ENCODE measurements at places on chromosomes 7 and 10.

GRCh38 chr7:55073051-55073511 lies 54.3 kb downstream of the EGFR start:
- peak; percentile 65 for DNase-seq

GRCh38 chr10:103800789-103801540 lies 54.4 kb downstream of the SH3PXD2A start:
- DNase-seq: peak; percentile 91

DNA sequence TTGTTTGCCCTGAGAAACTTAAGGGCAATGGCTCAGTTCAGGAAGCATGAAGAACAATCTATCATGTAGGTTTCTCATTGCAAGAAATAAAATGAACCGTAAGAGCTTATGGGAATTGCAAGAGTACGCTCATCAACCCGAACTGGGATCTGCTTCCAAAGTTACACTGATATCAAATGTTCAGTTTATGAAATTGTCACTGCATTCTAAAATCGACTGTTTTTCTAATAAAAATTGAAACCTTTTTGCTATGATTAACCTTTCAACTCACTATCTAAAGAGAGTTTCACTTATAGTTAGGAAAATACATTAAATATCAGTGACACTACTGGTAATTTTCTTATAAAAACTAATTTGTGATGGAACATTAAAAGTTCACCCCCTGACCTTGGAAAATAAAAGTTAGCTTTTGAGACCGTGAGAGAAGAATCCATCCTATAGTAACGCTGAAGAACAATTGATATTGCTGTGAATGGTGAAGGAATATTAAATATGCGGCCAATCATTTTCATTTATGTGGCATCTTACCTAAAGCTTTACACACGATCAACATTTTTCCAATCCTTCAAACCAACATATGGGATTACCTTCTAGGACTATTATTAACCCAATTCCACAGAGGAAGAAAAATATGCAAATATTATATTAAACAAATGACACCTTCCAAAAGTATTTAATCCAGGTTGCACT lies 2.2 kb downstream of the MEOX2 start:
- no peak for DNase-seq

GRCh38 chr10:97329766-97330165 lies 4.8 kb downstream of the FRAT2 start:
- no peak for DNase-seq

- no peak for DNase-seq
Observed at GRCh38 chr7:48113275-48113674, 24.2 kb downstream of the UPP1 start.

DNA sequence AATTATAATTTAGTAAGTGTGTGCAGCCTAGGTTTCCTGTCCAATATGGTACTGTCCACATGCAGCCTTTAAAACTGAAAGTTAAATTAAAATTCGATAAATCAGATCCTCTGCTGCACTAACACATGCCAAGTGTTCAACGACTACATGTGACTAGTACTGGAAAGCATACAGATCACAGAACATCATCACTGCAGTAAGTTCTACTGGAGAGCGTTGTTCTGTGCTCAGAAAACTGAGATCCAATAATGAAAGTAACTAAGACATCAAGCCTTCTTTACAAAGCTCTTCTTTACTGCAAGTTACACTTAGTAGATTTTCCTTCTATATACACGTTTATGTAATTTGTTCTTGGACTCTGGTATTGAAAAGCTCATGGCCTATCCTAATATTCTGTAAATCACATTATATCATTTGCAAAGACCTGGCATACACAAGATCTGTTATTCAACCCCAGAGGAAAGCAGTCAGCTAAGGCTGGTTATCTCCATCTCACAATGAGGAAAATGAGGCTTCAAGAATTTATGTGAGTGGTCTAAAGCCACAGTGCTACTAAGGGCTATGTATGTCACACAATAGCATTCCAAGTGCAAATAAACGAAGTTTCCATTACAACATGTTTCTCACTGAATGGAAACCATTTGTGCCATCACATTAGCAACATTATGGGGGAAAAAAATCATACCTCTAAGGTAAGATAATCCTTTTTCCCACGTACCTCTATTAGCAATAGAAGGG lies 77.6 kb downstream of the VPS41 start:
- DNase-seq: no peak

DNA sequence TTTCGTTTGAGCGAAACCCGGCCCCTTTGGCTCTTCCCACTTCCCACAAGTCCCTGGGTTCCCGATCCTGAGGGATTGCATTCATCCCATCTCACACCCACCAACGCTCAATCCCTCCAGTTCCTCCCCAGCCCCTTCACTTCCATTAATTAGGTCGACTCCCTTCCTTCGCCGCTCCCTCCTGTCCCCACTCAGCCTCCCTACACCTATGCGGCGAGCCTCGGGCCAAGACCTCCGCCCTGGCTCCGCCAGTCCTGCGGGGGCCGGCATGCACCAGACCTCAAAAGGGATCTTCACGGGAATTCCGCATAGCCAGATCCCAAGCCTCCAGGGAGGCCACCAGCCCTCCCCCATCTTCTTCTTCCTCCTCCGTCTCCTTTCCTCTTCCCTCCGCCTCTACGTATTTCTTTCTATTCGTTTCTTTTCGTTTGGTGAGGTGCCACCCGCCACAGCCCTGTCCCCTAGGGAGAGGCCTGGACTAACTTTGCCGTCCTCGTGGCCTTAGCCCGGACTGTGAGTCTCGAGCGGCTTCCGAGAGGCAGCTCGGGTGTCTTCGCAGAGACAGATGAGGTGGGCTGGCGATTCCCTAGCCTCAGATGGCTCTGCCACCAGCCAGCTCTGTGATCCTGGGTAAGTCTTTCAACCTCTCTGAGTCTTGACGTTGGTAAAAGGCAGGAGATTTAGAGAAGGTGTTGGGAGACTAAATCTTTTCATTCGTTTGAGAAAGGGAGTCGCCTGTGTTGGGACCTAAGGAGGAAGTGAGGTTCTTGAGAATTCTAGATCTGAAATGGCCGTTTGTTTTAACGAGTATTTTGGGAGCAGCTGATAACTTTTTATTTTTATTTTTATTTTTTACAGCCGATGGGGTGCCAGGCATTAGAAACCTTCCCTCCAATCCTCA lies 8.1 kb upstream of the LBX1 start:
- DNase-seq: no peak

GRCh38 chr10:33204031-33204430 lies 130.4 kb downstream of the NRP1 start:
- no peak for DNase-seq

DNA sequence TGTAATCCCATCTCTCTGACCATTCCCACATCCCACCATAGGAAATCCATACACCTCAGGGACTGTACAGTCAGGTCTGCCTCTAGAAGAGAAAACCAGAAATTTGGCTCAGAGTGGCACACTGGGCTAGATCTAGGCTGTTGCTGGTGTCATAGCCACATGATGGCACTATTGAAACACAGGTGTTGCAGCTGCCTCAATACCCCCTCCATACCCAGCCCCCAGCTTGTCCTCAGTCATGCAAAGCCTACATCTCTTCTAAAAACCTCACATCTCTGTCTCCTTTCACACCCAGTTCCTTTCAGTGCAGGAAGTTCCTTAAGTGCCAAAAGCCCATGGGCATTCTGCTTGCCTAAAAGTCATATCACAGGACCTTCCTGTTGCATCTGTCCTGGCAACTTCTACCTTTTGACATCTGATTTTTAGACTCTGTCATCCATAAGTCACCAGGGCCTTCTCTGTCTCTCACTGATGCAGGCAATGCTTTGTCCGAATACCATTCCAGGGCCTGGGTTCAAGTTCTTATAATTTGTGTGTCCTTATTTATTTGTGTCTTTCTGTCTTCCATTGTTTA lies 27.0 kb upstream of the HIBADH start:
- DNase-seq: peak; percentile 55

DNA sequence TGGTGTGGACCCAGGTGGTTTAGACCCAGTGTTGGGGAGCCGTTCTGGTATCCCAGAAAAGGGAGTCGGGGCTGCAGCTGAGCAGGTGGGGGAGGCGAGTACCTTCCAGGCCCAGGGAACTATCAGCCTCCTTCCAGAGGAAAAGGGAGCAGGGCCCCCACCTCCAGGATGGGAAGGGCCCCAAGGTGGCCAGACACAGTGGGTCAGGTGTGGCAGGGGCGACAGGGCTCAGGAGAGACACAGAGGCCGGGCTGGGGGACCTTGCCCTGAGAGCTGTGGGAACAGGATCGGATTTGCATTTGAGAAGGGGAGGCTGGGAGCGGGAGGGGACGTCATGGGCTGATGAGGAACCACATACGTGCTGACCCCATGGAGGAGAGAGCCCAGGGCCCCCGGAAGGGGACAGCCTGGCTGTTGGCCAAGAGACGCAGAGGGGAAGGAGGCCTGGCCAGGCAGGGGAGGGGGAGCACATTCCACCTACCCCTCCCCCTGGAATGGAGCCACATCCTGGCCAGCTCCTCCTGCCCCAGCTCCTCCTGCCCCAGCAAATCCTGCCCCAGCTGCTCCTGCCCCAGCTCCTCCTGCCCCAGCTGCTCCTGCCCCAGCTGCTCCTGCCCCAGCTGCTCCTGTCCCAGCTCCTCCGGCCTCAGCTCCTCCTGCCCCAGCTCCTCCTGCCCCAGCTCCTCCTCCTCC lies 9.7 kb upstream of the TTYH3 start:
- DNase-seq: no peak

DNA sequence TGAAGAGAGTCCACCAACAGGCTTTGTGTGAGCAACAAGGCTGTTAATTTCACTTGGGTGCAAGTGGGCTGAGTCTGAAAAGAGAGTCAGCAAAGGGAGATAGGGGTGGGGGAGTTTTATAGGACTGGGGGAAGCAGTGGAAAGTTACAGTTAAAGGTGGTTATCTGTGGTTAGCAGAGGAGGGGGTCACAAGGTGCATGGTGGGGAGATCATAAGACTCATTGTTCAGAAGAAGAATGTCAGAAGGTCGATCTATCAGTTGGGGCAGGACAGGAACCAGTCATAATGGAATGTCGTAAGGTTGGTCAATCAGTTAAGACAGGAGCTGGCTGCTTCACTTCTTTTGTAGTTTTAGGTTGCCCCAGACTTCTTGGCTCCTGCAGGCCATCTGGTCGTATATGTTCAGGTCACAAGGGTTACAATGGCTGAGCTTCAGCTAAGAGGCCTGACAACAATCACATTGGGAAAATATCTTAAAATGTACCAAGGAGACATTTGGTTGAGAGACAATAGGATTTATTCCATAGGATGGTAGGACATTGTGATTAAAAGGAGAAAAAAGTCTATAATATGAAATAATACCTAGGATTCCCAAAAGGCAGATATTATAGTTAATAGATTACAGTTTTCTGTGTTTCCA lies 356.4 kb downstream of the ANKRD7 start:
- DNase-seq: no peak

DNA sequence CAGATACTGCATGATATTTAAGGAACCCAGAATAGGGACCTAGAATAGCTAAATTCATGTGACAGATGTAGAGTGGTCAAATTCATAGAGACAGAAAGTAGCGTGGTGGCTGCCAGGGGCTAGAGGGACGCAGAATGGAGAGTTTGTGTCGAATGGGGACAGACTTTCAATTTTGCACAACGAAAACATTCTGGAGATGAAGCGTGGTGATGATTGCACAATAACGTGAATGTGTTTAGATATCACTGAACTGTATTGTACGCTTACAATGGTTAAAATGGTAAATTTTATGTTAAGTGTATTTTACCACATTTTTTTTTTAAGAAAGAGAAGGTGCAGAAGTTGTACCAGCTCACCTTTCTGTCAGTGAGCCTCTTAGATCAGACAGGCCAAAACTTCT lies 137.8 kb upstream of the TNS3 start:
- no peak for DNase-seq

GRCh38 chr10:122543676-122544445 lies 16.7 kb upstream of the DMBT1 start:
- DNase-seq: peak; percentile 19

DNA sequence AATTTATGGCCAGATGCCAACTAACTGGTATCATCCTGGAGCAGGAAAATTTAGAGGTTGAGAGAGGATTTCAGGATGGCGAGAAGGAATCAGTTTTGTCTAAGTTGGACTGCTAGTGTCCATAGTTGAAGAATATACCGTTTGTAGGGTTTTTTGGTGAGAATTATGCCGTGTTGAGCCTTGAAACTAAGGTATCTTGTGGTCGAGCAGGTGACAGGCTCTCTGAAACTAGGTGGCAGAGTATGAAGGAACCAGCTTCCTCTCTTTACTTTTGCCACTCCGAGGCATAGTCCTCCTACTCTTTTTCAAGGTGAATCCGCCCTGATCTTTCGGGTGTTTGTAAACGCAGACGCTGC lies 9.7 kb downstream of the MDFIC start:
- DNase-seq: no peak

- no peak for DNase-seq
Observed at GRCh38 chr10:121862042-121862441, 65.8 kb downstream of the ATE1 start.

GRCh38 chr10:26173837-26174236 lies 42.7 kb upstream of the GAD2 start:
- no peak for DNase-seq
